Pancreas (tissue), 10 donors: ENCODE measurements at places on chromosomes 5 and 9. TPM values are rescaled to one million over a fixed set of nuclear protein-coding genes. Genes with fewer than 3 reads are reported as not detected.

Gene SYNPO
- polyA plus RNA-seq = 28.8 TPM

Gene PCDHA6
- polyA plus RNA-seq = 0.42 TPM

Gene PCA3
- 0.07 TPM for polyA plus RNA-seq

Gene PDE8B
- polyA plus RNA-seq = 2.9 TPM

Gene PCDHB11
- polyA plus RNA-seq = 2.3 TPM

Gene ZNF300
- polyA plus RNA-seq = 6.5 TPM

DNA sequence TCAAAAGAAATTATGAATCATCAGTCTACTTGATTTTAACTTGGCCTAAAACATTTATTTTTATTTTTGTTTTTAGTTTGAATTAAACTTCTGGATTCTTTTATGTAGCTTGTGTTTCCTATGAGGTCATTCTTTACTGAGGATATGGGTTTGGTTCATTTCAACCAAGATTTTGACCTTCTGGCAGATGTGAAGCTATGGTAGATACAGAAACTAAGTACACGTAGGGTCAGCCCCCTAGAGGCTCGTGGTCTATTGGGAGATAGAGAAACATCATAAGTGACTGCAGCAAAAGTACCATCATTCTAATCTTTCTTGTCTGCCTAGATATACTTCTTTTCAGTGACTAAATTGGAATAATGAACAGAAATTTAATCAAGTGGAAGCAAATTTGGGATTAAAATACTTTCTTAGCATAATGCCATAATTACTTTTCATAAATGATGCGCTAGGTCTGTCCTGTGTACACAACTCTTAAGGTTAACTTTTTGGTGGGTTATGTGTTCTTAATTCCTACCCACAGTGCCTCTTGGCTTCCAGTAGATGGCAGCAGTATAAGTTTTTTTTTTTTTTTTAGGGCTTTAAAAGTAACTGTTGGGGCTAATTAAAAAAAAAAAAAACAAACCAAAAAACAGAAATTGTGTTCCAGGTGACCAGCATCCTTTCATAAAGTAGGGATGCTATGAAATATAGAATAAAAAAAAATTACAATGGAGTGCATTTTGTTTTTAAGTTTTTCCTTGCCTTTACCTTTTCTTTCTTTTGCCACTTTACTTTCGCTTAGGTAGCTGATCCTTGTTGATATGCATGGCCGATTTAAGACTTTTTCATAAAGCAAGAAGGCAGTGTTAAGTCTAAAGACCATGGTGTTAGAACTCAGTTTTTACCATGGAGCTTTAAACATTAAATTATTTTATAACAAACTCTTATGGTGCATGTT lies 49.9 kb downstream of the LRRTM2 start:
- DNase-seq = no peak

- no peak for DNase-seq
Measured at GRCh38 chr5:8634219-8634618, 765.3 kb downstream of the MTRR start.

DNA sequence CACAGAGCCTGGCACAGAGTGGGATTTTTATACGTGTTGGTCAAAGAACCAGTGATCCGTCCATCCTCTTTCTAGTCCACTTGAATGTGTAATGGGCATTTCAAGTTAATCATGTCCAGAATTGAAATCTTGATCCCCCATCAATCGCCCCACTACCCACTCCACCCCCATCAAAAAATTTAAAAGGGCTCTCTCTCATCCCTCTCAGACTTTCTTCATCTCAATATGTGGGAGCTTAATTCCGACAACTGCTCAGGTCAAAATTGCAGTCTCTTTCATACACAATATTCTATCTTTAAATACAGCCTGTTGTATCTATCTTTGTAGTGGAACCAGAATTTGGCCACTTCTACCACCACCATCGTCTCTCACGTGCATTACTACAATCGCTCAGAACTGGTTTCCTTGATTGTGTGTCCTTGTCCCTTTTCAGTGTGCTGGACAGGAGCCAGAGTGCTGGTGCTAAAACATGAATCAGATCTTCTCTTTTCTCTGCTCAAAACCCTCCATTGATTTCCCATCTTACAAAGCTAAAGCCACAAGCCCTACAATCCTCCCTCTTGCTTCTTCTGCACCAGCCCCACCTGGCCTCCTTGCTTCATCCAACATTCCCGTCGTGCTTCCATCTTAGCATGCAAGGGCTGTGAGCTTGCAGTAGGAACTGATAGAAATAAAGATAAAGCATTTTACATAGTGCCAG lies 786 bp upstream of the KIF3A start:
- DNase-seq = no peak

- peak; percentile 69 for DNase-seq
Measured at GRCh38 chr5:98771382-98772109, 1.9 kb upstream of the RGMB start.

GRCh38 chr9:88536023-88536324 lies 996 bp downstream of the NXNL2 start:
- DNase-seq = peak; percentile 60

GRCh38 chr5:82352146-82352791 lies 74.1 kb upstream of the RPS23 start:
- DNase-seq = no peak

DNA sequence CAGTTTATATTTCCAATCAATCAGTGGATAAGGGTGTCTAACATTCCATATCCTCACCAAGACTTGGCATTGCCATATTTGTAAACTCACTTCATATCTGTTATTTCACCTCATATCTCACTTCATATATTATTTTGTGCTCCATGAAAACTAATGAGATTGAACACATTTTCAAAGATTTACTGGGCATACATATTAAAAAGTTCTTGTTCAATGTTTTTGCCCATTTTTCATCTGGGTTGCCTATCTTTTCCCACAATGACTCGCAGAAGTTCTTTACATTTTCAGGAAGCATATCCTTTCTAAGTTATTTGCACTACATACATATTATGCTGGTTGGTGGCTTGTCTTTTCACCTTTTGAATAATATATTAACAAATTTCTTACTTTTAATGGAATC lies 15.3 kb downstream of the ZNF510 start:
- DNase-seq = no peak

GRCh38 chr5:178774866-178775539 lies 44.5 kb upstream of the ZNF354A start:
- DNase-seq = no peak

DNA sequence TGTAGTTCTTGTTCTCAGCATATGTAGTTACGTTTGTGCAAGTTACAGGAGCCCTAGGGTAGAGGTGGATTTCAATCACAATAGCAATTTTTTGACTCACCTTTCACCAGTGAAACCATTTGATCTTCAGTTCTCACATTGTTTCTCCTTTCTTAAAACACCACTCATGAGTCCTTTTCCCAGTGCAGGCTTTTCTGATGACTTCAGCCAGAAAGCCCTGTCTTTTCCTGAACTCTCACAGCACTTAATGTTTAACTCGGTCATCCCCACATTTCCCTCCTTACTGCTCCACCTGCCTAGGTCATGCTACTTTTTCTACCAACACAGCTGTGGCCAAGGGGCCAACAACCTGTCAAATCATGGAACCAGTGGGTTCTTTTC lies 37.9 kb downstream of the ARHGEF28 start:
- DNase-seq = no peak

DNA sequence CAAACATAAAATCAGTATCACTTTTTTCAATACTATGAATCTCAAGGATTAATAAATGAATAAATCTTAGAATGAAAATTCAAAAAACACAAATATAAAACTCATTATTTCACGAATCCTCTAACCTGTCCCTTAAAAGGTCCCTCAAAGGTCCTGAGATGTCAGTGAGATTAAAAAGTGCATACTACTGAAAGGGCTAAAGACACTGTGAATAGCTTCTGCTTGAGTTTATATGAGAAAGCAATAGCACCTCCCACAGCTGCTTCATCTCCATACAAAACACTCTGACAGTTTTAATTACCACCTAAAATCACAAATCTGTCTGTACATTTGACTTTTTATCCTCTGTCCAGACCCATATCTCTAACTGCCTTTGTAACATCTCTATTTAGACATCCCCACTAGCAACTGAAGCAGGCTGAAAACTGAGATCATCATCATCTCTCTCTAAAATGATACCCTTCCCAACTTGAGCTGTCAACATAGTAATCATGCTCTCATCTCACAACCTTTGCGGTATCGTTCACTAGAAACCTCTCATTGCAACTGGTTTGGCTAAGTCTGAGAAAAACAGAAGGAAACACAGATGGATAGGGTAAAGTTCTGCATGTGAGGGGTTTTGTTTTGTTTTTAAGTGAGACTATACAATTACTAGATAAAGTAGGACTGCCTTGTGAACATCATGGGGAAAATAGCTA lies 56.3 kb downstream of the TBCA start:
- DNase-seq = no peak

GRCh38 chr5:137627293-137627692 lies 108.6 kb downstream of the KLHL3 start:
- peak; percentile 24 for DNase-seq

DNA sequence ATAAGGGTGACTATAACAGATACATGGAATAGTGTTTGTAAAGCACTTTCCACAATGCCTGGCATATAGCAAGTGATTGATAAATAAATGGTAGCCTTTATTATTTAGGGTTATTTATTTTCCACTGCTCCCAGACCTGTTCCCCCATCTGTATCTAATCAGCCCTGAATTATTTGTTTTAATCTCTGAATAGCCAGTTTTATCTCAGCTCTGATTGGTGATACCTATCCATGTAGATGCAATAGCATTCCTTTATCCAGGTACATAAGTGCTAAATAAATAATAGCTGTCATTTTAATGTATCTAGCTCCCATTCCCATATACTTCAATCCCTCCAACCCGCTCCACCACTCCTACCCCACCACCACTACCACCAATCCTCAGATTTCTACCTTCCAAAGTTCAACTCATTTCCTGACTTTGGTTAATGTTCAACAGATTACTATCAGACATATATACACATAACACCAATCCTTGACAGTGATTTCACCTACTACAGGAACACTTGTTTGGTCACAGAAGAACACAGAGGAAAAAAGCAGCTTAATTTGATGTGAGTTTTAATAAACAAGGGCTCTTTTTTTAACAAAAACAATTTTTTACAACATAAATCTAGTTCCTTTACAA lies 14.0 kb downstream of the PRKAA1 start:
- no peak for DNase-seq

GRCh38 chr5:138930371-138931097 lies 55.4 kb upstream of the LRRTM2 start:
- DNase-seq = no peak

DNA sequence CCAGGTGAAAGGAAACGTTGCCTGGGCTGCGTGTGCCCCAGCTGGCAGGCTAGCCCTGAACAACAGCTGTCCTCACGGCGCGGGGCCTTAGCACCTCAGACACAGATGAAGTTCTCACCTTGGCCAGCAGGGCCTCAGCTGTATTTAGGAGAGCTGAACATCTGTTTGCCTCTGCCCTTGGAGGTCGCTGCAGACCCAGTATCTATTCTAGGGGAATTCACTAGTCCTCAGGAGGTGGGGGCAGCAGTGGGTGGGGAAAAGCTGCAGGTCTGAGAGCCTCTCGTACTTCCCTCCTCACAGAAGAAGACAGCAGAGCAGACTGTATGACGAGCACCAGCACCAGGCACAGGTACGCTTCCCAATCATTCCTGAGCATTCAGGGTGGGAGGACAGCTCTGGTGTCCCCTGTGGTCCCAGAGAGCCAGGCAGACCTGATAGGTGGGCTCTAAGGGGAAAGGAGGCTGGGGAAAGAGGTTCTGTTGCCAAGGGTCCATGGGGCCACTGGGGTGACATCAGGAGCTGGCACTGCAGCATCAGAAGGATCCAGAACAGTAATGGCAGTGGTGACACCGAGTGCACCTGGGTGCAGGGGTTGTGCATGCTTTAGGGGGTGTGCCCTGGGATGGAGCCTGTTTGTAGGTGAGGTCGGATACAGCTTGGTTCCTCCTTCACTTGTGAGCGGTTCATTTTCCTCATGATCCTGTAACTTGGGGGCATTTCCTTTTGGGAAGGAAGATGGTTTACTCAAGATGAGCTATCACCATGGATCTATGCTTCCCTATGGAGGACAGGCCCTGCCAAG lies 13.8 kb downstream of the CD74 start:
- DNase-seq = no peak

- DNase-seq = no peak
Measured at GRCh38 chr5:158879993-158880392, 219.7 kb downstream of the EBF1 start.

DNA sequence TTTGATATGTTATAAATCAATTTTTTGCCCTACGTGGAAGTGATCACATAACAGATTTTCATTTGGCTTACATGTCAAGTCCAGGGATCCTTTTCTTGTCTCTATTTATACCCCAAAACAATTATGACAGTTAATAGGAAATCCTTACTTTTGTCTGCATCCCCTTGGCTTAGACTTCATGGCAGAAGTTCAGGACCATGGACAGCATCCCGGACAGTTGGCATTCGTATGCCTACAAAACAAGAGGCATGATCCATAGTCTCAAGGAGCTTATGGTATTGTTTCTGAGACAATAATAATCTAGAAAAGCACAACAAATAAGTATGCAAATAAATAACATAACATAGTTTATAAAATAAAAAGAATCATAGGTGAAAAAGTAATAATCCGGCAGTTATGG lies 214.3 kb upstream of the GRIA1 start:
- DNase-seq = no peak

GRCh38 chr5:180083529-180084060 lies 12.0 kb upstream of the RNF130 start:
- no peak for DNase-seq

GRCh38 chr5:119961993-119962392 lies 332.6 kb downstream of the FAM170A start:
- DNase-seq = no peak
